ENCODE measurements at places on chromosomes 7 and 10.

DNA sequence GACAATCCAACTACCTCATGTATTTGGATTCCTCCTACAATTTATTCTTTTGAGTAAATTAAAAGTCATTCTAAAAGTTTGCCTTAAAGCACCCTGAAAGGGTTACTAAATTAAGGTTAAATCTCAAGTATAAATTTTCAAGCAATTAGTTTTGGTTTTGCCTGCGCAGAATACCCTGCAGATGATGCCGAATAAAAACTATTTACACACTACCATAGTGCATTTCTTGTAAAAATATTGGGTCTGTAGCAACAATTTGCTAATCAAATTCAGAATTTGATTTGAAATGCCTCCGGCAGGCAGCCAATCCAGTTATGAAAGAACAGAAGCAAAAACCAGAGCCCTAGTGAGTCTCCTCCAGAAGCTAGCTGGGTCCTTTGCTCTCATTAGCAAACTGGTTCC, 122.2 kb downstream of the TWIST1 start:
- DNase-seq, result no peak

DNA sequence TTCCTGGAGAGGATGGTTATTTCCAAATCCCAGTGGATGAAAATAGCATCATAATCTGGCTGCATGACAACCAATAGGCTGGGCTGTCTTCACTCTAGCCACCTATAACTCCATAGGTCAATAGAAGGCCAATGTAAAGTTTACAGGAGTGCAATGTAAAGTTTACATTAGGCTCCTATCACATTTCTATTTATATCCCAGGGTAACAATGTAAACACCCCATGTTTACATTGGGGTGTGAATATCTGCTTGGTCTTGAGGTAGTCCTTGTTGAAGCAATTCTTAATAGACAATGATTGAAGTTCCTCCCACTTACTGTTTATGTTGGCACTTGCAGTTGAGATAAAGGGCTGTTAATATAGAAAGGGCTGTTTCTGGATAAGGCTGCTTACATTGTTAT, 21.5 kb downstream of the CH25H start:
- DNase-seq, result no peak

GRCh38 chr7:21076574-21076973, 289.9 kb upstream of the SP8 start:
- no peak for DNase-seq

- no peak for DNase-seq
Measured at GRCh38 chr10:14748441-14748840, 26.3 kb downstream of the FAM107B start.

DNA sequence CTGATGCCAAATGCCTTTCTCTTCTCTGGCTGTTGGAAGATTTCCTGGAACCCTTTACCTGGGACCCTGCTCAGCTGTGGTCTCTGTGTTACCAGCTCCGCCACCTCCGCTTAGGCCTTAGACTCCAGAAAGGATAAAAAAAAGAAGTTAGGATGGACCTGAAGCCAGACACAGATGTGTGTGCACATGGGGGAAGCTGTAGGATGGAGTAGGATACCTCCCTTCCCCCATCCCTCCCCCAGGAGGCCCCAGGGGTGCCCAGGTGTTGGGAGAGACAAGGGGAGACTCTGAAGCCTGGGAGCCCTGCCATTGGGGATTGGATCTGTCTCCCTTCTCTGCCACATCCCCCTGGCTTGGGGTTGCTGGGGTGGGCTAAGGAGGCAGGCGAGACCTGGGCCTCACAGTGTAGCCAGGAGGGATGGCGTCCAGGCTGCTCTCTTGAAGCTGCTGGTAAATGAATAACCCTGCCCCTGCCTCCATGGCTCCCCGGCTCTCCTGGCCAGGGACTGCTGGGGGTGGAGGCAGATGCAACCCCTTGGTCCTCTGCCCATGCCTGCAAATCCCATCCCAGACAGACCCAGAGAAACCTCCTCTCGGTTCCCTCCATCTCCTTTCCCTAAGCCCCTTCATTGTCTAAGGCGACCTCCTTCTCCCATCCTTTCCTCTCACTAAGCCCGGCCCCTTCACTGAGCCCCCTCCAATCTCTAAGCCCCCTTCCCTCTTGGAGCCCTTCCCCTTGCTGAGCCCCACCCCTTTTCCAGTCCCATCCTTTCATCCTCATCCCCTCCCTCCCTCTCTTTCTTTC, 8.0 kb downstream of the CLDN3 start:
- no peak for DNase-seq

GRCh38 chr10:36640626-36641025, 484.8 kb upstream of the ANKRD30A start:
- DNase-seq, result no peak

GRCh38 chr7:46881507-46882127, 700.3 kb downstream of the TNS3 start:
- no peak for DNase-seq

DNA sequence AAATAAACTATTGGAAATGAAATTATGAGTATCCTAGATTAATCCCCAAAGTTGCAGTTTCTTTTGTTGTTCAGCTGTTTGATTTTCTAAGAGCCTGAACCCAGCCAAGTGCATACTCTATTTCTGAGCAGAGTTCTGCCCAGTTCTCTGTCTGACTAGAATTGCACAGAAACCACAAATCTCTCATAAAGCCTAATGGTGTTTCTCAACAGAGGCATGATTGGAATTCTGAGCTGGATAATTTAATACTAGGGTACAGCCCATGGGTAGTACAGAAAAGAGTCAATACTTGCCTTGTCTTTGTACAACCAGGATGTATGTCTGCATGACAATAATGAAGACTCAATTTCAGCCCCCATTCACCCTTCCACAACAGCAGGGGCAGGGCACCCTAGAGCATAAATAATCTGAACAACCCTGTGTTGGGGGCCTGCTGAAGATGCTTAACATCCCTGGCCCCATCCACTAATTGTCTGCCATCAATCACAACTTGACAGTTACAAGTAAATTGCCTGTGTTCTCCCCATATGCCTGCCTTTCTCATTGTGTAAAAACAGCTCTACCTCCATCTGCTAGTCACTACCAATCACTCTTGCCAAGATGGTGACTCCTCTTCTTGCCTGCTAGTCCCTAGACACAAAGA, 114.4 kb downstream of the NPSR1 start:
- no peak for DNase-seq

DNA sequence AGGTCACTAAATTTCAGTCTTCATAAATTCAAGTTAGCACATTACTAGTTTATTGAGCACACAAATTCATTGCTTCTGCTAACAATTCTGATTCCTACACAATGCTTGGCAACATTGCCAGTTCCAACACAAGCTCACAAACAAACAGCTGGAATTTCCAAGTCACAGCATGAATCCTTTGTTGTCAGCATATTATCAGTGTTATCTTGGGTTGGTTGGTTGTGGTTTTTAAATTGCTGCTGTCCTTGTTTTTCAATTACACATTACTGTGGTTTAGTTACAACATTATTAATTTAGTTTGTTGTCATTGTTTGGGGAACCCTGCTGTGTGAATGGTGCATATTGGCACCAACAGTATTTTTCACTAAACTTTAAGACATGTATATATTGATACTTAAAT, 86.0 kb upstream of the ARID5B start:
- DNase-seq, result no peak

- no peak for DNase-seq
Measured at GRCh38 chr7:150973571-150974451, 4.3 kb downstream of the KCNH2 start.

- no peak for DNase-seq
Measured at GRCh38 chr7:1646957-1647891, 22.9 kb upstream of the ELFN1 start.

DNA sequence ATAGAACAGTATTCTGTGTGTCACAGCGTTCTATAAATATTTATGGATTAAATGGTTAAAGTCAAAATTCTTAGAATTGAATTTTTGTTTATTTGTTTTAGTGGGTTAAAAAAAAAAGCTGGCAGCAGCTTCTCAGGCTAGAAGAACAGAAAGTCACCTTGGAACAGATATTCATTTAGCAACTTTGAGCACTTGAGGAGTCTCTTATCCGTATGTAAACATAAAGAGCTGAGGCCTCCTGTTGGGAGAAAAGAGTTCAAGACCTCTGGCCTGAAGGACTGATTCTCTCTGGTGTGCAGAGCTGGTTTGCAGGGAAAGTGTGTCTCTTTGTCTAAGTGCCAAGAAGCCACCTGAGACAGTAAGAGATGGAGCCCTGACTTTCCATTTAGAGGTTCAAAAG, 109.9 kb downstream of the HERPUD2 start:
- DNase-seq, result no peak

- DNase-seq, result no peak
Measured at GRCh38 chr10:101778781-101779543, 3.0 kb upstream of the FGF8 start.

DNA sequence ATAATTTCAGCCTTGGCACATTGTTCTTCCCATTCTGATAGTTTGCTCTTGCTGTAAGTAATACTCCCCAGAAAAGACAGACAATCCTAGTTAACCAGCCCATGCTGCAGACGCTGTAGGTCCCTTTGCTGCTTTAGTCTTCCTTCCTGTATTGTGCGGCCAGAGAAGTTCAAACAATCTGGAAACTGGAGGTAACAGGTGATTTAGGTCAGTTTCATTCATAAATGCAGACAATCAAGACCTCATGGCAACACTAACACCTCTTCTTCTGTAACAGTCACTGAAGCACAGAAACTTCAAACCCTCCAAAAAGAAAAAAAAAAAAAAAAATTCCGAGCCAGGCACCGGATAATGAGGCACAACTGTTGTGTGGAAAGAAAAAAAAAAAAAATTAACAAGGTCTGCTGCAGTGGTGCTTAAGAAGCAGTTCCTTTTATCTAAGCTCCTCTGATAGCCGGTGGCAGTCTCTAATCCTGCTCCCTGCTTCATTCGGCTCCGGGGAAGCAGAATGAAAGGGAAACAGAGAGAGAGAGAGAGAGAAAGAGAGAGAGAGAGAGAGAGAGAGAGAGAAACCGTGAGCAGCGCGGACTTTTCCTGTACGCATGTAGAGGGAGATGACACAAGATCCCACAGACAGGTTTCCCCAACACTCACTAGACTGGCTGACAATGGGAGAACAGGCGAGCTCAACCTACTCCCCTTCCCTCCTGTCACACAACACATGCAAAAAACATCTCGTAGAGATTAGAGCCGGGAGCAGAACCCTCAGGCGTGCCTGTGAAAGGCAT, at the start of gene SEMA3A:
TSS of gene SEMA3A (minus strand) at position 306 of the 788 bp plus-strand sequence. CDS start at position 103, 203 bp downstream.
- DNase-seq, result no peak

DNA sequence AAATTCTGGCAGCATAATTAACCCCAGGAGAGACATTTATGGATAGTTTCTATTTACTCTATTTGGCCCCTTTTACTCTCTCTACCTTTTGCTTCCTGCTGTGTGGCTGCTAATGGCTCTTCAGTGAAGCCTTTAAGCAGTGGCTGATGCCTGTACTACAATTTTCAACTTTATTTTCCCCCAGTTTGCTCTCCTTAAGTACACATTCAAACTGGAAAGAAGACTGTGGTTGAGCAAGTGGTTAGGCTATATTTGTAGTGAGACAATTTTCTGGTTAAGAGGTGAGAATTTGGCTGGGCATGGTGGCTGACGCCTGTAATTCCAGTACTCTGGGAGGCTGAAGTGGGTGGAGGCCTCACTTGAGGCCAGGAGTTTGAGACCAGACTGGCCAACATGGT, 8.5 kb upstream of the RSBN1L start:
- no peak for DNase-seq

- no peak for DNase-seq
Measured at GRCh38 chr10:94287336-94287735, 75.4 kb downstream of the NOC3L start.

DNA sequence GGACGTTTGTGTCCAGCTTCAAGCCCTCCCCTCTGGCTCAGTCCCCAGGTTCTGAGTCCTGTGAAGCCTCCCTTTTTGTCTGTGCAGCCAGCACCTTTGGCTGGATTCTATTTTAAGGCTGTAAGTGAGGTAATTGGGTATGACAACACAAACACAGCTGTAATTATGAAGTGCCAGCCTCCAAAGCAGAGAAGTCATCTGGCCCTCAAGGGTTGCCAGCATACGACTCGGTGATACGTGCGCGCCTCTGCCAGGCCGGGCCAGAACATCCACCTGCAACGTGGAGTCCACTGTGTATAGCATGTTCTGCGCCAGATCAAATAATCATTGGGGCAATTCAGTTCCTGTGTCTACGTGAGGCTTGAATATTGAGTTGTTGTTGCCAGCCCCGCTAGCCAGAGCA, 6.7 kb upstream of the FAM180A start:
- no peak for DNase-seq

DNA sequence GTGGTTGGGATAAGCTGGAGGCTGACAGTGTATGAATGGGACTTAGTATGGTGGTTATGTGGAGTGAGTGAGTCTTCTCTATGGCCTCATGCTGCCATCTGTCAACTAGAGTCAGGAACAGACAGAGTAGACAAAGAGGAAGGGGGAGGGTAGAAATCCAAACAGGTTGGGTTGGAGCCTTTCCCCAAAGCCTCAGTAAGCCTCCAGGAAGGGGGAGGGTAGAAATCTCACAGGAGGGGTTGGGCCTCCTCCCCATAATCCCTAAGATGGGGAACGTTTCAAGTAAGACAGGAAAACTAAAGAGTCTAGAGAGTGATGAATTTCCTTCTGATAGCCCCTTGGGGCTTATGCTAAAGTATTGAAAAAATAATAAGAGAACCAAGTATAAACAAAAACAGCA, 2.0 kb upstream of the AKR1B15 start:
- no peak for DNase-seq

DNA sequence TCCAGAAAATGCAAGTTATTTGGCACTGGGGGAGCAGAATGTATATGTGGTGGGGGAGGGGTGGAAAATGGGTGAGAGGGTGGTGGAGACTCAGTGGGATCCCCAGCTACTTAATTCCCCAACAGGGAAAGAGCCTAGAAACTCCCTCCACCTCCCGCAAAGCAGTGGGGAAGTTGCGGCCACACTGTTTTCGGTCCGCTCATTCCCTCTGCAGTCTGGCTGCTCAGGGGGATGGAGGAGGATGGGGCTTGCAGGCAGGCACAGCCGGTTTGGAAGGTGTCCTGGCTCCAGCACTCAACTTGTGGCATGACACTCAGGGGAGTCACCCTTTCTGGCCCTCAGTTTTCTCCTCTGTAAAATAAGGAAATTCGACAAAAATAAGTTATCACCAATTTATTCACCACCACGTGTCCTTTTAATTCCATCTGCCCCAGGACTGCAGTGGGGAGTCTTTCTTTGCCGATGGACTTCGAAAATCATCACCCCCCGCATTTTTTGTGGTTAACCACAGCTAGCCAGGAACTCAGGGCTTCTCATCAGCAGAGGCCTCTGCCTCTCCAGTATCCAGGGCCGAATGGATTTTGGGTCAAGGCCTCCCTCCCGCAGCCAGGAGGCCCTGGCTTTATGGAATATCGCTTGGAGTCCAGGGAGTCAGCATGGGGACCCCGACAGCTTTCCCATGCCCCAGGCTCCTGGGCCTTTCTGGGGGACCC, 1.6 kb upstream of the HTRA1 start:
- DNase-seq, result no peak

Measured in stimulated activated CD8-positive, alpha-beta memory T cell treated with anti-CD3 and anti-CD28 coated beads, Interleukin-4, amount 100 ng/mL, for 1 hour (primary cell).